GM12891 (cell line): ENCODE measurements at places on chromosomes 7 and 10.

GRCh38 chr7:44664780-44665461, 58.5 kb downstream of the OGDH start:
- DNase-seq: no peak

GRCh38 chr10:49605939-49606509, 4.1 kb upstream of the SLC18A3 start:
- no peak for DNase-seq

DNA sequence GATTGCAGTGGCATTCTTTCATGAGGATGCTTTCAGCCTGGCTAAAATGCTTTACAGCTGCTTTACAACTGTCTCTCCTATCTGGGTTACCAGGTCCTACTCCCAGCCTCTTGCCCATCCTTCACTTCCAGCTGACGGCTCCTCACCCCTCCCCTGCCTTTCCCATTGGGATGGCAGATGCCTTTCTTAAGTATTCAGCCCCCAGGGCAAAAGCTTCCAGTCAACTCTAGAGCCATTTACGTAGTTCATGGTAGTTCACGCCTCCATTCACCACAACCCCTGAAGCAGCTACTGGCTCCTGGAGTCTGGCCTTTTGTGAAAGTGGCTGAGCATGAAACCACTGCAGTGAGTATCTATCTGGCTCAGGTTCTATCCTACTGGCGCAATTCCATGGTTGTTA, 17.2 kb upstream of the BMPER start:
- no peak for DNase-seq

DNA sequence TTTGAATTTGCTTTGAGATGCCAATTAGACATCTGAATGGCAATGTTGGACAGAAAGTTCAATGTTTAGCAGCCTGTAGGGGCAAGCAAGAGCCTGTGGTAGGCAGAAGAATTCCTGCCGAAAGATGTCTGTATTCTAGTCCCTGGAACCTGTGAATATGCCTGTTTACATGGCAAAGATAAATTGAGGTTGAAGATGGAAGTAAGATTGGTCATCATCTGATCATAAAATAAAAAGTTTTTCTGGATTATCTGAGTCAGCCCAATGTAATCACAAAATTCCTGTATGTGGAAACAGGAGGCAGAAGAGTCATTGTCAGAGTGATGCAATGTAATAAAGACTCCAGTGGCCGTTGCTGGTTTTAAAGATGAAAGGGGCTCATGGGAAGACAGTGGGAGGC, 430.5 kb downstream of the MDFIC start:
- no peak for DNase-seq

DNA sequence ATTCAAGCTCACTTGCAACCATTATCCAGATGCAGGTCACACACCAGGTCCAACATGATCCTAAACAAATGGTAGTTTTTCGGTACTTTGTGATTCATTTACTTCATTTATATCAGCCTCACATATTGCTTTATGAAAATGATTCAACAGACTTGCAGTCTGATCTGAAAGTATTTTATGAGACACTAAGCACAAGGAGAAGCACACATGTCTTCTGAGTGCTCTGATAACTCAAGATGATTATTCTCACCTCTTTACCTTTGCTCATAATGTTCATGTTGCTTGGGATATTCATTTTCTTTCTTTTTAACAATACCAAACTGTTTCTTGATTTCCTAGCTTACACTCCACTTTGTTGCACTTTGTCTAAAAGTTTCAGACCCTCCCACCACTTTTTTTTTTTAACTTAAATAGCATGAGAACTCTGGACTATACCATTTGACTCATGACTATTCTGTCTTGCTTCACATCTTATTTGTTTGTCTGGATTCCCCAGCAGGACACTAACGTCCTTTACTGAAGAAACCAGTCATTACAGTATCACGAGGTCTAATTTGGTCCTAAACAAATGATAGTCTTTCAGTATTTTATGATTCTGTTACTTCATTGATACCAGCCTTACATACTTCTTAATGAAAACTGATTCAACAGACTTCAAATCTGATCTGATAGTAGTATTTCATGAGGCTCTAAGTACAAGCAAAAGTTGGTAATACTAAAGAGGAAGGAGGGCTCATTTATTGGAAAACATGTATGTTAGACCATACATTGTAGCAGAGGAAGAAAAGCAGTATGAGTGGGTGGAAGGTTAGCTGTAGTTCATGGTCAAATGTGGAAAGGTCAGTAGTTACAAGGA, 171.8 kb upstream of the AHR start:
- no peak for DNase-seq

DNA sequence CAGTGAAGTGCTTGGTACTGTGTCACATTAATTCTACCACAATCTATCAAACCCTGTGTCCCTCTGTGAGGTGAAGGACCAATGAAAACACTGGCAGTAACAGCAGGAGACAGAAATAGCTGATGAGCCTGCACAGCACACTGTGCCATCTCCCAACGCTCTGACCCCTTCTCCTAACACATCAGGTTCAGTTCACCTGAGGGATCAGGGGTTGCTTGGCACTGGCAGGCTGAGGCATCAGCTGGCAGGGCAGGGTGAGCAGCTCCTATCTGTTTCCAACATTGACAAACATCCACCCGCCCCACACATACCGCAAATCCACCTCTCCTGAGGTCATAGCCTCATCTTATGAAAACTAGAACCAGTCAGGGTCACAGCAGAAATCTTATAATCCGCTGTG, 120.9 kb downstream of the ICA1 start:
- no peak for DNase-seq

GRCh38 chr10:12981570-12981969, 19.9 kb downstream of the CCDC3 start:
- no peak for DNase-seq

DNA sequence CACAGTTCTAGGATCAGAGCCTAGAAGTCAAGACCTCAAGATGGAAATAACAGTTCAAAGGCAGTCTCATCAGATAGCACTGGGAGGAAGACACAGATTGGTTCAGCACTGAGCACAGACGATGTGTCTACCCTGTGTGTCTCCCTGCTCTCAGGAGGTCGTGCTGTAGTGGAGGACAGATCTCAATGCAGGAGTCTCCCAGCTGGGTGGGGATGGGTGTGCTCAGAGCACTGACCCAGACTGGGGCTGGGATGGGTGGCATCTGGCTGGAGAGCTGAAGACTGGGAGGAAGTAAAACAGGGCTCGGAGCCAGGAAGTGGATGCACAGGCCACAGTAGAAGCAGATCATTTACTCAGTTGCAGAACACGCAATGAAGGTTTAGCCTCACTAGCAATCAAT, 69.5 kb upstream of the GDF10 start:
- DNase-seq: no peak

DNA sequence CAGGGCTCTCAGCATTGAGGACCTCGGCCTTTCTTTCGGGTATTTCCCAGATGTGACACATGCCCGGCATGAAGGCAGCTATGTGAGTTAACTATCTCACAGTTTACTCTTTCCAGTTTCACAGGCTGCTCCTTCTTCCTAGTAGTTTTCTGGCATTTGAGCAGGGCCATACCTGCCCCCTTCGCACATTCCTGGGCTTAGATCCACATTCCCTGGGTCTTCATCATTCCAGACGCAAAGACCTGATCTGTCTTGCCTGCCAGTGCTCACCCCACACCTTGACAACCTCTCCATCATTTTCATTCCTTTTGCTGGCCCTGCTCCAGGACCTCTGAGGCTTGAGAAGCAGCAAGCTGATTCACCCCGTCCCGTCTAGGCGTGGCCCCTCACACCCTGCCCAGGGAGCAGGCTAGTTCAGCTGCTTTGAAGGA, 227.5 kb downstream of the WDR11 start:
- no peak for DNase-seq

GRCh38 chr10:93063144-93063976, 2.8 kb downstream of the CYP26C1 start:
- DNase-seq: no peak

DNA sequence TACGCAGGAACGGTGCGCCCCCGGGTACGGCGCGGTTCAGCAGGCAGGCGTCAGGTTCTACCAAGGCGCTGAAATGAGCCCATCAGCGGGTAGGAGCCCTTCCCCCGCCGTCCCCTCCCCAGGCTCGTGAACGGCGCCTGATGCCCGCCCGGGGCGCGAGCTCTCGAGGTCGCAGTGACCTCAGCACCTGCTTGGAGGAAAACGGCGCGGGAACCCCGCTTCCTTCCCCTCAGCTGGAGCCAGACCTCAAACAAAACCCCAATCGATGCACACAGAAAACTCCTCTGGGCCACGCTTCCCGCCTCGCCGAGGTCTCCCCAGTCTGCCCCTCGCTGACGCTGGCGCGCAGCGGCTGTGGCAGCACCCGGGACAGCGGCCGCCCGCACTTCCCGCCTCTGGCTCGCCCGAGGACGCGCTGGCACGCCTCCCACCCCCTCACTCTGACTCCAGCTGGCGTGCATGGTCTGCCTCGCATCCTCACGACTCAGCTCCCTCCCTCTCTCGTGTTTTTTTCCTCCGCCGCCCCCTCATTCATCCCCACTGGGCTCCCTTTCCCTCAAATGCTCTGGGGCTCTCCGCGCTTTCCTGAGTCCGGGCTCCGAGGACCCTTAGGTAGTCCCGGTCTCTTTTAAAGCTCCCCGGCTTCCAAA, 514 bp upstream of the GAD2 start:
- peak; percentile 53 for DNase-seq
